ENCODE measurements at places on chromosomes 7 and 10.

GRCh38 chr10:93080350-93081046 lies 6.8 kb downstream of the CYP26A1 start:
- H3K27ac ChIP-seq, result peak overlapping the region; percentile 80
- H3K27me3 ChIP-seq, result peaks cover 38% of the 10 kb centered on the region
- DNase-seq, result peak; percentile 75
- H3K4me3 ChIP-seq, result no peak overlapping the region
- H3K36me3 ChIP-seq, result no peaks in the 10 kb centered on the region

GRCh38 chr7:159136013-159136412 lies 8.7 kb downstream of the VIPR2 start:
- no peaks in the 10 kb centered on the region for H3K36me3 ChIP-seq
- peaks cover 15% of the 10 kb centered on the region for H3K4me1 ChIP-seq
- H3K4me3 ChIP-seq, result no peak overlapping the region
- H3K27ac ChIP-seq, result no peak overlapping the region
- H3K27me3 ChIP-seq, result peaks cover 24% of the 10 kb centered on the region

- peaks cover 7% of the 10 kb centered on the region for H3K4me1 ChIP-seq
- no peak overlapping the region for H3K27ac ChIP-seq
- no peaks in the 10 kb centered on the region for H3K36me3 ChIP-seq
Observed at GRCh38 chr10:132796846-132797245, 10.9 kb upstream of the NKX6-2 start.

DNA sequence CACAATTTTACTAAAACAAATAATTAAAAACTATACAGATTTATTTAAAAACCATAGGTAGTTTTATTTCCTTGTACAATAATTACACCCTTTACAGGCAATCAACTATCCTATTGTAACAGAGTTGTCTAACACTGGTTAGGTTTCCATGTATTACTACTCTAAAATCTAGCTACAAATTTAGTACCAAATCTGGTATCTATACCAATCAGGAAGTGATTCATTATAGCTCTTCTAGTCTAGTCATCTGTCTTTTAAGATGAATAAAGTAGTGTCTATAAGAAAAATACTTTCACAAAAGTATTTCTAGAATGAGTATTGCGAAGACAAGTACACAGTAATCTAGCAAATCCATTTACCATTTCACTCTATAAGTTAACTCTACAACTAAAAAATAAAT lies 16.9 kb downstream of the ZNF800 start:
- peaks cover 18% of the 10 kb centered on the region for H3K36me3 ChIP-seq
- H3K4me3 ChIP-seq, result no peak overlapping the region
- H3K27me3 ChIP-seq, result no peaks in the 10 kb centered on the region
- H3K4me1 ChIP-seq, result peaks cover 3% of the 10 kb centered on the region
- no peak for DNase-seq

- H3K4me1 ChIP-seq, result peaks cover 4% of the 10 kb centered on the region
- H3K27me3 ChIP-seq, result no peaks in the 10 kb centered on the region
- no peak for DNase-seq
Observed at GRCh38 chr10:66714741-66715140, 211.1 kb upstream of the LRRTM3 start.

DNA sequence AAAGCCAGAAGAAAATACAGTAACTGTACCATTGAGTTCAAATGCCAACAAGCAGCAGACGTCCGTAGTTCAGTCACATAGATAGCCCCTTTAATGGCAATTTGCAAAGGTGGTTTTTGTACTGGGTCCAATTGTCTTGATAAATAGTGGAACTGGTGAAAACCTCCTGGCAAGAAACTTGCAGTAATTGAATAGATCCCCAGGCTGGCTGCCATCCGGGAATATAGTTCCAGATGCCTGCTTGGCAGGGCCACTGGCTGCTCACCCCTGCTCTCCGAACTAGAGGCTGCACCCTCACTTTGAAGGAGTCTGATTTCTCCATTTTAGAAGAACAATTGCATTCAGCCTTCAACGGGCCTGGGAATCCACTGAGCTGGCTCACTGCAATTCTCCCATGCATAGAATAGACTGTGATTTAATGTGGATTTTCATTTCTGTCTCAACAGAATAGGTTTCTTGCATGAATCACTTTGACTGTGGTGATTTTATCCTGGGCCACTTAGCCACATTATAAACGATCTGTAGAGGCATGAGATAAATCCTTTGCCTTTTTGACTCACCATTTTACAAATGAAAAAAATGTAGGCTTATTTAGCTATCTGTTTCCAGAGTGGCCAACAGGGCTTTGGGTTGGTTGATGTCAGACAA lies 35.9 kb upstream of the ELMO1 start:
- H3K4me3 ChIP-seq, result no peak overlapping the region
- H3K36me3 ChIP-seq, result no peaks in the 10 kb centered on the region
- no peak overlapping the region for H3K27ac ChIP-seq

DNA sequence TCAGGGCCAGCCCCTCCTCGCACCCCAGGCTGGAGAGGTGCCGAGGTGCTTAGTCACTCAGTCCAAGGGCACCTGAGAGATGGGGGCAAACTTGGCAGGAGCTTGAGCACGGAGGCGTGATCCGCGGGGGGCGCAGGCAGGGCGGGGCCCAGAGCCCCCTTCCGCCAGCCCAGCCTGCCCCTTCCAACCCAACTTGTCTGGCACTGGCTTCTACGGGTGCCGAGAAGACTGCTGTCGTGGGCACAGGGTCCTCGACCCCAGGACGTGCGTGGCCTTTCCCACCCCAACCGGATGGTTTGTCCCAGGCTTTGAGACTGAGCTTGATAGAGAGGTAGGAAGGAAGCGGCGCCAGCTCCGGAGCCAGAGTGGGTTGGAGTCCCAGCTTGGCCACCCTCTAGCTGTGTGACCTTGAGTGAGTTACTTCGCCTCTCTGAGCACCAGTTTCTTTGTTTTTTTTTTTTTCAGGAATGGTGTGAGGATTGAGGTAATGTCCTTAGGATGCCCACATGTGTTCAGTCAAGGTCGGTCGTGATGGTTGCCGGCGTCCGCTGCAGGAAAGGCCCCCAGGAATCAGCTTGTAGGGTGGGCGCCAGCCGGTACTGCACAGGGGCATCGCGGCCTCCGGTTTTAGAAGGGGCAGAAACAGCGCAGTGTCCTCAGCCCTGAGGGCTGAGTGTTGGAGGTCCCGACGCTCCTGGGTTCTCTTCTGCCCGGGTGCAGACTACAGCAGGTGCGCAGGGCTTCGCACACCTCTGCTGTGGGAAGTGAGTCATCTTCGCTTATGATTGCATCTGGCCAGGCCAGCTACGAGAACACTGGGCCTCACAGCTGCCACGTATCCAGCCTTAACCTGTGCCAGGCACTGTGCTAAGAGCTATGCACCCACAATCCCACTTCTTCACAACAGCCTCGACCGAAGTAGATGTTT lies 28.6 kb upstream of the VAX1 start:
- no peak overlapping the region for H3K4me3 ChIP-seq
- no peaks in the 10 kb centered on the region for H3K36me3 ChIP-seq

- H3K4me3 ChIP-seq, result no peak overlapping the region
- DNase-seq, result no peak
- H3K27me3 ChIP-seq, result no peaks in the 10 kb centered on the region
- H3K4me1 ChIP-seq, result peaks cover 13% of the 10 kb centered on the region
- H3K36me3 ChIP-seq, result no peaks in the 10 kb centered on the region
Observed at GRCh38 chr7:14937581-14937980, 35.0 kb upstream of the DGKB start.

GRCh38 chr10:95509251-95509650 lies 51.9 kb downstream of the SORBS1 start:
- no peaks in the 10 kb centered on the region for H3K36me3 ChIP-seq
- H3K4me3 ChIP-seq, result no peak overlapping the region
- H3K27ac ChIP-seq, result peak overlapping the region; percentile 73
- H3K4me1 ChIP-seq, result peaks cover 73% of the 10 kb centered on the region
- peaks cover 3% of the 10 kb centered on the region for H3K27me3 ChIP-seq

DNA sequence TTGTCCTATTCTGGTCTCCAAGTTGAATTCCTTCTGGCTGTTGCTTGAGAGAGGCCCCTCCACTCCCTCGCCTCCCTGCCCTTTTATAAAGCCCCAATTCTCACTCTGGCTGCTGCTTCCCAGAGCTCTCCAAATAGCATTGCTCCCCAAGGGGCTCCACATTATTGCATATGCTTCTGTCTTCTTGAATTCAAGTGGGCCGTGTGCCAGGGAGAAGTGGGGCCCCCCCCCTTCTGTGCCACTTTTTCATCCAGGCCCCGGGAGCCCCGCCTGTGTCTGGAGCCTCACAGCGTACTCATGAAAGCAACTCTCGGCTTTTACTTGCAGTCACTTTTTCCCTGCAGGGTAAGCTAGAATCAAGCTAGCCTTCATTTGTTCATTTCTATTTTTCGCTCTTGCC lies 265.1 kb downstream of the CCSER2 start:
- H3K36me3 ChIP-seq, result peaks cover 5% of the 10 kb centered on the region
- peaks cover 9% of the 10 kb centered on the region for H3K27me3 ChIP-seq
- H3K4me3 ChIP-seq, result no peak overlapping the region
- no peak for DNase-seq

DNA sequence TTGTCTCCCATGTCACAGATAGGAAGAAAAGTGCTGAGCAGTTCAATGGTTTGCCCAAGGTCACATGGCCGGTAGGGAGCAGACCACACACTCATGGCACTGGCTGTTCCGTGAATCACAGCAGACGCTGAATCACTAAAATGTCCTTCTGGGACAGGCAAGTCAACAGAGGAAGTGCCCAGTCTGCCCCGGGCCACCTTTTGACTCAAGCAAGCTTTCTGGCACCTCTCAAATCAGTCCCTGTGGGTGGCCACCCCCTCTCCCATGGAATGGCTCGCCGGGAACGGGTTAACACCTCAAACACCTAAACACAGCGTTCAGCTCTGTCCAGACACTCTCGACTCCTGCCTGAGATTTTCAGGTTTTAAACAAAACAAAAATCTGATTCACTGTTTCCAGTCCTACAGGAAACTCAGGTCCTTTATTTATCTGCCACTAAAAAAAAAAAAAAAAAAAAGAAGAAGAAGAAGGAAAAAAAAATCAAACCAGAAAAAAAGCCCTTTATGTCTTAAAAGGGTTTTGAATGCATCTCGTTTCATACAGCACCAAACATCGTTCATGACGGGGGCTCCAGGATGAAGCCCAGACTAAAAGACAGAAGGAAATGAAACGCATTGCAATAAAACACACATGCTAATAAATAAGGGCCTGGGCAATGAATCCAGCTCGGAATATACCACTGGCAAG lies 15.5 kb downstream of the CARD11 start:
- H3K4me1 ChIP-seq, result peaks cover 40% of the 10 kb centered on the region
- no peak overlapping the region for H3K4me3 ChIP-seq

DNA sequence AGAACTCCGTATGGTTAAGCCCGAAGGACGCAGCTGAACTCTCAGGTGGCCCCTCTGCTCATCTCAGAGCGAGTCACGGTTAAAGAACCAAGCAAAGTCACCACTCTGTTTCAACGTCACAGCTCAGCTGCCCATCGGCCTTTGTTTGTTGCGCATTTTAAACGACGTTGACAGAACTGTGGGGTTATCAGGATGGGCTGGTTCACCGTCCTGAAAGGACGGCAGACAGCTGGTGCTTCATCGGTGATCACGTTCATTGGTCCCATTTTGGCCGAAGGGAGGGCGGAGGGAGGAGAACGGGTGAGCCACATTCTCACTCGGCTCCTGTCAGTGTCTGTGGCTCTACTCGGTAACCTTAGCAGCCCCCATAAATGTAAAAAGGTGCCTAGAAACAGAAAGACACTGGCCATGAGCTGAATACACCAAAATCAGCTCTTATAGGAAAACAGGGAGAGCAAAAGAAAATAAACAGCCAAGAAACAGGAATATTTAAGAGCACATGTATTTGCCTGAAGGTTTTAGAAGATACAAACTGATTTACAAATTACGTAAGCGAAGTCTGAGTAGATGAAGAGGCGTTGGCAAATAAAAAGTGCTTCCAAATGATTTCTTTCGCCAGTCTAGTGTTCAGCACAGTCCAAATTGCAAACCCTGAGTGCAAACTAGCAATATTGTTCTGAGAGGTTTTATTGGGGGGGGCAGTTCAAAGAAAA lies 8.4 kb downstream of the PRKAG2 start:
- peaks cover 36% of the 10 kb centered on the region for H3K27me3 ChIP-seq
- no peaks in the 10 kb centered on the region for H3K36me3 ChIP-seq
- no peak overlapping the region for H3K4me3 ChIP-seq
- no peak overlapping the region for H3K27ac ChIP-seq

DNA sequence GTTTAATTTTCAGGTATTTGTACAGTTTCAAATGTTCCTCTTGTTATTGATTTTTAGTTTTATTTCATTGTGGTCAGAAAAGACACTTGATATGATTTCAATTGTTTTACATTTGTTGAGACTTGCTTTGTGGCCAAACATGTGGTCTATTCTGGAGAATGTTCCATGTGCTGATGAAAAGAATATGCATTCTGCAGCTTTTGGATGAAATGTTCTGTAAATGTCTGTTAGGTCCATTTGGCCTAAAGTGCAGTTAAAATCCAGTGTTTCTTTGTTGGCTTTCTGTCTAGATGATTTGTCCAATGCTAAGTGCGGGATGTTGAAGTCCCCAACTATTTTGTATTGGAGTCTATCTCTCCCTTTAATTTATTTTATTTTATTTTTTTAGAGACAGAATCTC lies 70.5 kb downstream of the ZNF503 start:
- peaks cover 26% of the 10 kb centered on the region for H3K36me3 ChIP-seq
- DNase-seq, result no peak
- peaks cover 37% of the 10 kb centered on the region for H3K27me3 ChIP-seq
- H3K27ac ChIP-seq, result no peak overlapping the region

DNA sequence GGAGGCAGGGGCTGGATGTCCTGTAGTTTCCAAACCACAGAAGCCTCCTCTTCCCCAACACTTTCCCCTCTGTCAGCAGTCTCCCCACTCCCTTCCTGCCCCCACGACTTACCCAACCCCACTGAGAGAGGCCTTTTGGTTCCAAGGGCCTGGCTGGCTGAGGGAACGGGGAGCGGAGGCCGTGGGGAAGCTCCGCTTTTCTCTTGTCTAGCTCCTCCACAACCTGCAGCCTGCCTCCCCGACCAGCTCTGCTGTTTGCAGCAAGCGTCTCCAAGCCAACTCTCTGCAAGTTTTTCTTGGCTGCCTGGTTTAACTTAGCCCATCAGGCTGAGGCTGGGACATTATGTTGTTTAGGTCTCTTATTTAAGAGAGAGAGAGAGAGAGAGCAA lies 126.8 kb downstream of the NEURL1 start:
- no peak overlapping the region for H3K4me3 ChIP-seq
- H3K4me1 ChIP-seq, result peaks cover 11% of the 10 kb centered on the region
- DNase-seq, result no peak
- no peaks in the 10 kb centered on the region for H3K27me3 ChIP-seq

DNA sequence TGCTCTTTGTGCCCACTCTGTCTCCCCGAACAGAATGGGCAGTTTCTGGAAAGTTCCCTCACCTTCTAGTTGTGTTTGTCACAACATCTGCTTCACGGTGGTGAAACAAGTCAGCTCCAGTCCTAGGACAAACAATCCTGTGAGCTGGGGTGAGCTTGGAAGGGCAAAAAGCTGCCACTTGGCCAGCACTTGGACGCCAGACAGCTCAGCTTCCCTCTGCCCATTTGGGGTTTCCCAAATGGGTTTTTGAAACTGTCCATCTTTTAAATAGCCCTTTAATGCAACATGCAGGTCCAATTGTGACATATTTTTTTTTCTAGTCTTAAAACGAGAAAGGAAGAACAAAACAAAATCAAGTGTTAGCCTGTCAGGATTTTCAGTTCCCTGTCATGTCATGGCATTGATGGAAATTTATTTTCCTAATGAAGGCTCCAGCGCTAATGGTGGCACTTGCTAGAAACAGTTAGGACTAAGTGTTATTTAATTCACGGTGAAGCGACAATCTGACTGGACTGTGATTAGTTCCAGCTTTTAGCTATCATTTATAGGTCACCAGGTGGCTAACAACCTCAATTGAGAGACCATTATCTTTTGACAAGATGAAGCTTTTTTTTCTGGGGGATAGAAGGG lies 181.7 kb downstream of the MYOF start:
- no peak overlapping the region for H3K4me3 ChIP-seq
- H3K4me1 ChIP-seq, result peaks cover 25% of the 10 kb centered on the region
- H3K27ac ChIP-seq, result no peak overlapping the region
- H3K36me3 ChIP-seq, result peaks cover 4% of the 10 kb centered on the region
